NB4 (cell line): ENCODE measurements at places on chromosomes 12 and 14.

DNA sequence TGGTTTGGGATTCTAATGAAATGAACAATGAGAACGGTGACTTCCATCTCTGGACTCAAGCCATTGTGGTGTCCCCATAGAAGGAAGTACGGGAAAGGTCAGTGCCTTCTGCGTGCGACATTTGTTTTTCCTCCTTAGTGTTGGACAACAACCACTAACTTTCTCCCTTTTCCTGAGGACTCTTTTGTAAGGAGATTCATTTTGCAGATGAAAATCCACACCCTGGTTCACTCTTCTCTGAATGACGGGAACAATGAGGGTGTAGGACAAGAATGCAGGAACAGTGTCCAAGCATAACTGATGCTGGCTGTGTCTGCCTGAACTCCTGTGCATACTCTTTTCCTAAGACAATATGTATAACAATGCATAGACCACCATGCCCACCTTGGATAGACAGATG, 176.4 kb downstream of the STXBP6 start:
- no peak for DNase-seq

DNA sequence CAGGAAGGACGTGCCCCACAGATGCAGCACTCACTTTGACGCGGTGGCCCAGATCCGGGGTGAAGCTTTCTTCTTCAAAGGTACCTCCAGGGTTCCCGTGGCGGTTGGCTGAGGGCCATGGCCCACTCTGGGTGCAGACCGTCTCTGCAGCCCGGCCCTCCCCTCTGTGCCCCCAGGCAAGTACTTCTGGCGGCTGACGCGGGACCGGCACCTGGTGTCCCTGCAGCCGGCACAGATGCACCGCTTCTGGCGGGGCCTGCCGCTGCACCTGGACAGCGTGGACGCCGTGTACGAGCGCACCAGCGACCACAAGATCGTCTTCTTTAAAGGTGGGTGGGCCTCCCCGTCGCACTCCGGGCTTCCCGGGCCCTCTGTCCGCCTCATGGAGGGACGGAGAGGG, 16.9 kb downstream of the MMP17 start:
- no peak for DNase-seq

GRCh38 chr14:106308839-106309389, 782.5 kb downstream of the TMEM121 start:
- peak; percentile 81 for DNase-seq

- DNase-seq, result no peak
Measured at GRCh38 chr12:27119797-27120196, 37.4 kb upstream of the C12orf71 start.

DNA sequence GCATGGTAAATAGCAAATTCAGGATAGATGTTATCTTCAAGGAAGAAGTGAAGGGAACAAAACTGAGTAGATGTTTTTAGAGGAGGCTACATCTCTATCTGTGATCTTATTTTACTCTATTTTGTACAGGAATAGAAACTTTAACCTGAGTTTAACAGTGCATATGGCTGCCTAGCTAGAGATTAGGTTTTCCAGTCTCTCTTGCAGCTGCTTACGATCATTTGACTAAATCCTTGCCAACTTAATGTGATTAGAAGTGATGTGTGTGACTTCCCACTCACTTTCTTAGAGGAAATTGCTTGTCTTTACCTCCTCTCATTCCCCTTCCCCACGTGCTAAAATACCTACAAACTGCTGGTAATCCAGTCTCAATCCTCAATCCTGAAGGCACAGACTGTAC, 26.5 kb upstream of the SLC15A5 start:
- DNase-seq, result no peak

GRCh38 chr12:115570069-115570777, 707.3 kb downstream of the MED13L start:
- DNase-seq, result no peak

DNA sequence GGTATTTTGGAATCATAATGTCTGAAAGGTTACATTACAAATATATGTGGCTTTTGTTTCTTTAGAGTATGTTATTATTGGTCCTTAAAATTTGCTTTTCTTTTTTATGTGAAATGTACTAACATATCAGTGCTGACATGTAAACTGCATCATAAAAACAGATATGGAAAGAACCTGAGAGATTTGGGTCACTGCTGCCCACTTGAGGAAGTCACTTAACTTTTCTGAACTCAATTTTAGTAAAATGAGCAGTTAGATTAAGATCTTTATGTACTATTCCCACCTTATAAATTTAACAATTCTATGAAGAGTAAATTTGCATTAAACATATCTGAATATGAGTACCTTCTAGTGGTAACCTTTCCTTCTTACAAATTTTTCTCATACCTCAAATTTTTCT, 7.5 kb downstream of the PTGR2 start:
- no peak for DNase-seq

DNA sequence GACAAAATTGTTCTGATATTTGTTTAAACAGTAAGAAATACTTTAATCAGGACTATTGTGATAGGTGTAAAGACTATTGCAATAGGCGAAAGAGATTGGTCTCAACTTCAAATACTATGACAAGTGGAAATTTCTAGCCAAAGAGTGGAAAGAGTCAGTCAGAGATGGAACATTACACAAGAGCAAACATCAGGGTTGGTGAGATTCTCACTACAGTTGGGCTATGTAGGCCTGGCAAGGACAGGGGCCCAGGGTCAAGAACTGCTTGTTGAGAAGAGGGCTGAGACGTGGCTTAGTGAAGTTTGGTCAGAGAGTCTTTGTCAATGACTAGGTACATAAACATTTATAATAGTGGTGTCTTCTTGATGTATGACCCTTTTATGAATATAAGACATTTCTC, 19.4 kb downstream of the CAND1 start:
- no peak for DNase-seq
